ENCODE measurements at places on chromosomes 1 and 21.

DNA sequence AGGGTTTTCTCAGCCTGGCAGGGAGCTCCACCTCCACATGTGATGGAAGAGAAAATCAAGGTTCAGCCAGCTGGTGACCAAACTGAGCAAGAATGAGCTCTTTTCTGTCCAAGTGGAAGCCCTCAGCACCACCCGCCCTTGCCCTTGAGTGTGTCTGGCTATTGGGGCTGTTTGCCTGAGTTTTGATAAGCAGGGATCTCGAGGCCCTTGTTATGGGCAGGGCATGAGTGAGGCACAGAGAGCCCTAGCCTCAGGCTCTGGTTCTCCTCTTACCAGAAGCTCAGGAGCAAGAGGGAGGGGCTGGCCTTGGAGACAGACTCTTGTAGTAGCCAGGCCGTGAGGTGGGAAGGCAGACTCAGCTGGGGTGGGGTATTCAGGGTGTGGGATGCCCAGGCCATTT, 37.5 kb upstream of the ARF1 start:
- DNase-seq, result no peak

- DNase-seq, result no peak
These were observed 58.6 kb downstream of the DDR2 start for GRCh38 chr1:162690672-162691434.

GRCh38 chr1:26161415-26162219, 2.7 kb downstream of the FAM110D start:
- peak; percentile 44 for DNase-seq

DNA sequence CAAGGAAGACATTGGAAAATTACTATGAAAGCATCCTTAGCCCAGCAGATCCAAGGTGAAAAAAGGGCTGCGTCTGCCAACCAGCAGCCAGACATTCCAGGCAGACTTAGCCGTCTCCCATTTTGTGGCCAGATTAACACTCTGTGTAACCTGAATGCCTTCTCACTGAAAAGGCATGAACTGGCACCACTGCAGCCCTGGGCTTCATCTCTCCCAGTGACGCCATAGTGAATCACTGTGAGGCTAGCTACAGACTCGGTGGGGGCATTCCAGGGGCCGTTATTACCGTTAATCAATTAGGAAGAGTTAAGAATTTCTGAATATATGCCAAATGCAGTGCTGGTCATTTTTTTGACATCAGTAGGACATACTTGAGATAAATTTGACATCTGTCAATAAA, 627.4 kb downstream of the LMO4 start:
- no peak for DNase-seq

- DNase-seq, result no peak
These were observed 3.6 kb downstream of the CTBS start for GRCh38 chr1:84570436-84571149.

DNA sequence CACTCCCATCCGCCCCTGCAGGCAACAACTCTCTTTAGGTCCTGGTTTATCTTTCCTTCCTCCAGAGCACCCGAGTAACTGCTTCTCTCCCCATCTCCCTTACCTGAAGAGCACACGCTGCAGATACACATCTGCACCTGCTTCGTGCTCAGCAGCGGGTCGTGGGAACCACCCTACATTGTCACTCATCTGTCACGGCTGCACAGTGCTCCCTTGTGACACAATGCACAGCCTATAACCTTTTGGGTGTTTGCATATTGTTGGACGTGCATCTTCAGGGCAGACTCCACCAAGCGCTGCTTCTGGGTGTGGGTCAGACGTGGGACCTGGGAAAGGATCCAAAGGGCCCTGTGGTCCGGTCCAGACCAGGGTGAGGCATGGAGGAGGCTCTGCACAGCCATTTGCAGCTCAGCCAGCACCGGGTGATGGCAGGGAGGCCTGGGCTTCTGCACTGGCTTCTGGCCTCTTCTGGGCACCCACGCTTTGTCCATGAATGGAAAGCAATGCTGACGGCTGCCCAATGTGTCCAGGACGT, 42.5 kb downstream of the WDR4 start:
- DNase-seq, result no peak

DNA sequence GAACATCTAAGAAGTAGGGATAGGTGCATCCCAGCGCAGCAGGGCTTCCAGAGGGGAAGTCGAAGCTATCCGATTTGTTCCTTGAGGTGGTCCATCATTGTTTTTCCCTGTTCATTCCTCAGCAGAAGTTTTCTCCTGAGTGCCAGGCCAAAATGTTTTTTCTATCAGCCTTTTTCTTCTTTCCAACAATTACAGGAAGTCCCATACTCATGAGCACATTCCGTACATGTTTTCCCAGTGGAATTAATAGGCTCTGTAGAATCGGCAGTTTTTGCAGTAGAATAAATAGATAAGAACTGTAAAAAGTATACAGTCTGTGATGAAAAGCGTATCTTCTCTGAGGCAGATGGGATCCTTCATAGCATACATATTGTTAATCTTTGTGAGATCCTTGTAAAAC, 24.8 kb downstream of the CD101 start:
- no peak for DNase-seq

GRCh38 chr1:211985556-211986264, 49.6 kb downstream of the INTS7 start:
- no peak for DNase-seq

DNA sequence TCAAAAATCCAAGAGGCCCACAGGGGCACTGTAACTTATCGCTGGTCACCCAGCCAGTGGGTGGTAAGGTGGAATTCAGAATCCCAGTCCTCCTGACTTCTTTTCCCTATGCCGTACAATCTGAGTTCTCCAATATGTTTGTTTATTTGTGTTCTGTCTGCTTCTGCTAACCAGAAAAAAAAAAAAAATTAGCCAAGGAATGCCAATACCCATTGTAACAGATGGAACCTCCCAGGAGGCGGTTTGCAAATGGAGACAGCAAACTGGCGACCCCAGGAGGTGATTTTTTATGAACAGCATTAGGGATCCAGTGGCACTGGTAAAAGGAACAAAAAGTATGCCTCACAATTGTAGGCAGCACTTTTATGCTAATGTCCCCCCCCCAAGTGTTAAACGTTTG, 189.0 kb upstream of the FGGY start:
- no peak for DNase-seq

- no peak for DNase-seq
These were observed 1.2 kb downstream of the GPR52 start for GRCh38 chr1:174448974-174449373.

DNA sequence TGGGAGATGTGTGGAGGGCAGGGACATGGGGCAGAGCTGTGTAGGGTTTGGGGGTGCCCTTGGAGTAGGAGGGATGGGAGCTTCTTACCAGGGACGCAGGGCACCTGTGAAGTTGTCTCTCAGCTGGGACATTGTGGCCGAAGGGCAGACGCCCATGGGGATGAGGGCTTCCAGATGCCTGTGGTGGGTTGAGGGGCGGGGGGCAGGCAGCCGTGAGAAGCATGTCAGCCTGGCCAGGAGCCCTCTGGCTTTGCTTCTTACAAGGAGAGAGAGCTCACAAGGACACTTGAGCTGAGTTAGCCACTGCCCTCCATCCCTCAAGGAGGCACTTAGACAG, 8.5 kb downstream of the A3GALT2 start:
- DNase-seq, result no peak

DNA sequence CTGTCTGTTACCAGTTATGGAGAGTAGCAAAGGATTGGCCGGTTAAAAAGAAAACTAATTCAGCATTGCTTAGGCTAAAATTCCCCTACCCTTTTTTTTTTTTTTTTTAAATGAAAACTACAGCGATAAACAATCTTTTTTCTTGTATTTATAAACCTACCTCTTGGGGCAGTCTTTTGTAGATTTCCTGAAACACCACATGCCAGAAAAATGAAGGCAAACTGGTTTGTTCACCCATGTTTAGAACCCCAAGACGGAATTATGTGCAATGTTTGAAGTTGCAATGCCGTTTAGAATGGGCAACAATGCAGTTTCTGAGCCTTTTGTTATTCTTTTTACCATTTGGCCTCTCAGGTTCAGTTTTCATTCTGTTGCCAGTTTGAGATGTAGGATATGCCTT, 59.1 kb downstream of the PRDM2 start:
- no peak for DNase-seq
